NCI-H748 treated with DMSO at 0.1 percent for 48 hours (cell line): ENCODE measurements at places on chromosomes 6 and 20.

GRCh38 chr20:62986257-62986800 lies 20.4 kb downstream of the BHLHE23 start:
- DNase-seq, result no peak

DNA sequence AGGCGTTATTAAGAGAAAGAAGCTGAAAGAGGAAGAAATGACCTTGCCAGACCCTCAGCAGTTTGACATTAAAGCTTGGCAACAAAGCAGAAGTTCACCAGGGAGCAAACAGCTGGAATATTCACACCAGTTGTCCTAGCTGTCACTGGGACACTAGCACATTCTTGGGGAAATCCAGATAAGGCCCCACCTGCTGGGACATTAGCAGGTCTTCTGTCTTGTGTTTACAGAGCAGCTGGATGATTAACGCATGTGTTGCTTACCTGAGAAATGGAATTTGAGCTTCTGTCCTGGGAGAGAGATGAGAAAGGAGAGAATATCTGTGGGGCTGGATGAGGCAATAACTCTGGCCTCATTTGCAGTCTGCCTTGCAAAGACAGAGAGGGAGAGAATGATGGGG lies 137.6 kb upstream of the RIN2 start:
- DNase-seq, result no peak

GRCh38 chr6:112389361-112389760 lies 42.2 kb downstream of the RFPL4B start:
- no peak for DNase-seq

DNA sequence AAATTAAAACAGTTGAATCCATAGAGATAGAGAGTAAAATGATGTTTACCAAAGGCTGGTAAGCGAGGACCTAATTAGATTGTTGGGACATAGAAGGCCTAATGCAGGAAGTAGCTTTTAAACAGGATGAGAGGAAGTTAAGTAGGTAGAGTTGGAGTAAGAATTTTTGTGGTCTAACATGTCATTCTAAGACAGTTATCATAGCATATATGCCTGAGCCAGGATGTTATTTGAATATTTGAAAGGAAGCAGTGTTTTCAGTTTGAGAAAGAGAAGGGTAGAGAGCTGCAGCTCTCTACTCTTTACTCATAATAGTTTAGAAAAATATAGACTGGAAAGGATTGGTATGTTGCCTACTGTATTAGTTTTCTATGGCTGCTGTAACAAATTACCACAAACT lies 121.6 kb downstream of the MEI4 start:
- DNase-seq, result no peak

- DNase-seq, result no peak
Observed at GRCh38 chr6:149871182-149871581, 7.0 kb upstream of the LRP11 start.
